ENCODE measurements at places on chromosomes 4 and X.

DNA sequence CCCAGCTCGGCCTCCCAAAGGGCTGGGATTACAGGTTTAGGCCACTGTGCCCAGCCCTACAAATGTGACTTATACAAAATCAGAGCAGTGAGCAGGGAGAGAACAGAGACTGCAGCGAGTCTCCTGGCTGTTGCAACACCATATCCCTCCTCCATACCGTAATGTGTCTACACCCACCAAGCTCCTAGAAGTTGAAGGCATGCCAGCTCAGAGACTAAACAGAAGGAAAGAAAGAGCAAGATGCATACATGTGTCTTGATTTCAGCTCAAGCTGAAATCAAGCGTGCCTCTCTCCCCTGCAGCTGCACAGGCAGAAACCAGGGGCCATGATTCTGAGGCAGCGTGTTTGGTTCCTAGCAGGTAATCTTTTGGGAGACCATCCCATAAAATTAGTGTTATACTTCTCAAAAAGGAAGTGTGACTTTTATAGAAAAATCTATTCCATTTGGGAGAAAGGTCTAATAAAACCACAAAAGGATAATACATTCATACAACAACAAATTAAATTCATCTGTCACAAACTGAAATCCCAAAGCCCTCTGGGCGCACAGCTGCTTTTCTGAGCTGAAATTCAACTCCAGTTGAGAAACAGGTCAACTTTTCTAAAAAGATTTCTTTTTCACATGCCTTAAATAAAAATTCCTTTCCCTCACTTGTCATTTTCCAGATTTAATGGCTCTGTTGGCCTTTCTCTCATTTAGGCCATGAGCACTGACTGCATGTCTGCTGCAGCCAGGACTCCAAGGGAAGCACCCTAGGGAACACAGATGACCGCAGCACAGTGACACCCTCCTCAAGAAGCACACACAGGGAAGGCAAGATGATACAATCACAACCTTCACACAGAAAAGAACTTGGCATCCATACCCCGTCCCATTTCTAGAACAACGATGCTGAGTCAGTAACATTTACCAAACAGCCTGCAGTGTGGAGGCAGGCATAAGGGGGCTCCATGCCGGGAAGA, 34.4 kb downstream of the AFAP1 start:
- peak; percentile 74 for DNase-seq

DNA sequence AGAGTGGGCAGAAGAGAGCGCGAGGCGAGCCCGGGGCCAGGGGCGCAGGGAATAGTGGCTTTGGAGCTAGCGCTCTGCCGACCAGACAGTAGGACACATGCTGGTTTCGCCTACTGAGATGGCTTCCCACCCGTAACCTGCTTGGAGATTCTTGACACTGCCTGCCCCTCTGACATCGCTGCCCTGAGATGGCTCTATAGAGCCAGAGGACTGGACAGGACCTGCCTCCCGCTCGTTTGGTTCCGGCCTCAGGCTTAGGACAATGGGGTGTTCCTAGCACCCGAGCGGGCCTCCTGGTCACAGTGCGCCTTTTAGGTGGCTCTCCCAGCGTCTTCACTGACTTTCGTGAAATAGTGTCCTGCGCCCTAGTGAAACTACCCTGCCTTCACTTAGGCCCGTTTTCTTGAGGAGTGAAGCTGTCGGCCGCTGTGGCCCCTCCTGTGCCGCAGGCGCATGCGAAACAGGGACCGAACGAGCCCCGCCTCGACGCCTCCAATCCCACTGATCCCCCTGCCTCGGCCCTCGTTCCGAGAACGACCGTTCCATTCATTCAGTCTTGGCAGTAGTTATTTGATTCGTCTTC, 608 bp downstream of the TAF1 start:
- peak; percentile 19 for DNase-seq

GRCh38 chr4:155403886-155404285, 27.1 kb upstream of the MAP9 start:
- DNase-seq, result peak; percentile 70

GRCh38 chr4:6770581-6771228, 11.8 kb upstream of the KIAA0232 start:
- no peak for DNase-seq

DNA sequence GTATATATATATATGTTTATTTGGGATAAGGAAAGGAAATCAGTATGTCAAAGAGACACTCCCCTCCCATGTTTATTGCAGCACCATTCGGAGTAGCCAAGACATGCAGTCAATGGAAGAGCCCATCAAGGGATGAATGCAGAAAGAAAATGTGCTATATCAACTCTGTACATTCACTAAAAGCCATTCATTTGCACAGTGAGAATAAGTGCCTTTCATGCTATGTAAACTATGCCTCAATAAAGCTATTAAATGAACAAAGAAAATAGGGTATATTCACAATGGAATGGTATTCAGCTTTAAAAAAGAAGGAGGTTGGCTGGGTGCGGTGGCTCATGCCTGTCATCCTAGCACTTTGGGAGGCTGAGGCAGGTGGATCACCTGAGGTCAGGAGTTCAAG, 20.3 kb downstream of the CD99 start:
- no peak for DNase-seq

DNA sequence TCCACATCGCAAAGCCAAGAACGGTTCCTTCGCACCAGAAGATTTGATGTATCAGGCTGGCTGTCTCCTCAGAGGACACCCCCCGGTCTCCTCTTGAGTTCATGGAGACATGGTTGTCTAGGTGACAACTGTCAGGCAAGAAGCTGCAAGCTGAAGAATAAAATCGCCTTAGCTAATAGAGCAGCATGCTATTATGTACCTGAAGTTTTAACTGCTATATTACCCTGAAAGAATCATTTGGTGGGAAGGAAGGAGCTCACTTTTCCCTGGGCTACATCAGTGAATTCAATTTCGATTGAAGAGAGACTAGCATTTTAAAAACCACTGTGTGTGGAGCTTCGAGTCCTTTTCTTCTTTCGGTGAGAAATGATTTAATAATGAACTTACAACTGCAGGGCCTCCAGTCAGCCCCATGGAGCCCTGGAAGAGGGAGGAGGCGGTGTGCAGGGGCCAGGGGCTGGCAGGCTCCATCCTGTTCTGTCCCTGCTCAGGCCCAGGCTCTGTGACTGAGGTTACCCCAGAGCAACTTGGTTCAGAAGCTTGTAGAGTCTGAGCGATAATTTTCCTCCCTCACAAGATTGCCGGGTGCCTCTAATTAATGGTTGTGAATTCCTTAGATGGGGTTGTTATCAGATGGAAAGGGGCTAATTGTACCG, 191.3 kb downstream of the MID1IP1 start:
- no peak for DNase-seq

- peak; percentile 76 for DNase-seq
Measured at GRCh38 chr4:40395908-40396793, 61.0 kb downstream of the CHRNA9 start.
